ENCODE measurements at places on chromosomes 5 and 9. TPM values are rescaled to one million over a fixed set of nuclear protein-coding genes. Genes with fewer than 3 reads are reported as not detected.

SELENOP gene
- total RNA-seq = 381 TPM

PDE6A gene
- 3.6 TPM for total RNA-seq

GRCh38 chr5:125829349-125829748, 593.9 kb upstream of the GRAMD2B start:
- no peaks in the 10 kb centered on the region for H3K36me3 ChIP-seq
- H3K4me1 ChIP-seq = no peaks in the 10 kb centered on the region
- H3K27me3 ChIP-seq = no peaks in the 10 kb centered on the region
- DNase-seq = no peak

DNA sequence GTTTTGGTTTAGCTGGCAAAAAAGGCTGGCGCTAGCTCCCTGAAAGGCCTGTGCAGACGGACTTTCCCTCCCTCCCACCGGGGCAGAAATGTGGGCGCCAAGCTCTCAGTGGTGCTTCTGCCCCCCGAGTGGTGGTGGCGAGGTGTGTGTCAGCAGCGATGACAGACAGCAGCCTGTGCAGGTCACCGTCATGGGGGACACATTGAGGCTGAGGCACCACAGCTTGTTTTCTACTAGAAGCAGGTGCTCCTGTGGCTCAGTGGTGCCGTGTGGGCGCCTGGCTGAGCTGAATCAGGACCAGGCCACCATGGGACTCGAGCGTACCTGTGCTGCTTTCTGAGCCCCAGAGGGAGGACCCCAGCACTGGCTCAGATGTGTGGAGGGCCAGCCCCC, 6.2 kb downstream of the WNK2 start:
- peaks cover 39% of the 10 kb centered on the region for H3K4me1 ChIP-seq
- no peak overlapping the region for H3K4me3 ChIP-seq
- DNase-seq = no peak

DNA sequence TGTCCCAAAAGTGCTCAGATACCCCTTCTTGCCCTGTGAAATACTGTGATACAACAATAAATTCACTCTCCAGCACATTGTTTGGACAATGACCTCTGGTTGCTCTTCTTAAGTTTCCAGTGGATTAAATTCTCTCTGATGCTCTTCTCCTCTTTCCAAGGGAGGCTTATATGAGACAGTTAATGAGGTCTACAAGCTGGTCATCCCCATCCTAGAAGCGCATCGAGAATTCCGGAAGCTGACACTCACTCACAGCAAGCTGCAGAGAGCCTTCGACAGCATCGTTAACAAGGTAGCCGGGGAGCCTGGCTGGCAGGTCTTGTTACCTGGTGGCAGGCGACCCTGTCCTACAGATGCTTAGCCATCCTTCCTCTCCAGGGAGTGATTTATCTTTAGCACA, 226.5 kb downstream of the DOCK8 start:
- H3K4me1 ChIP-seq = peaks cover 7% of the 10 kb centered on the region
- DNase-seq = no peak
- peaks cover 4% of the 10 kb centered on the region for H3K36me3 ChIP-seq
- no peak overlapping the region for H3K27ac ChIP-seq
- H3K4me3 ChIP-seq = no peak overlapping the region

GRCh38 chr9:23288545-23288944, 537.5 kb downstream of the ELAVL2 start:
- no peak for DNase-seq
- no peak overlapping the region for H3K4me3 ChIP-seq
- H3K4me1 ChIP-seq = no peaks in the 10 kb centered on the region
- no peak overlapping the region for H3K27ac ChIP-seq
- no peaks in the 10 kb centered on the region for H3K36me3 ChIP-seq

- no peaks in the 10 kb centered on the region for H3K4me1 ChIP-seq
- H3K4me3 ChIP-seq = no peak overlapping the region
- no peak overlapping the region for H3K27ac ChIP-seq
- H3K36me3 ChIP-seq = no peaks in the 10 kb centered on the region
Observed at GRCh38 chr5:107134931-107135330, 535.8 kb downstream of the EFNA5 start.

DNA sequence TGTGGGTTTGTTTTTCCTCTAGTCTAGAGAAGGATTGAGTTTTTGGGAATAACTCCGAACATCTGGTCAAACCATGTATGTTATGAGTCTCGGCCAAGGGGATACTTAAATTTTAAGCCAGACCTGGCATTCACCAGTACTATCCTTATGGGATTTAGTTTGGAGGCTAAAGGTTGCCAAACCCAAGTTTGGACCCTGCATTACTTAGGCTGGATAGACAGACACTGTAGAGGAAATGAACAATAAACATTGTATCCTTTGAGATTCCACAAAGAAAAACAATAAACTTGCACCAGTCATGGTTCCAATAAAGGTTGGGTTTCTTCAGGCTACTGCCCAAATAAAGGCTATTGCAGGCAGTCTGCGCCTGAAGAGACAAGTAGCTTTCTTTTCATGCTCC, 296.7 kb upstream of the MEF2C start:
- no peaks in the 10 kb centered on the region for H3K27me3 ChIP-seq
- no peaks in the 10 kb centered on the region for H3K36me3 ChIP-seq
- no peak overlapping the region for H3K27ac ChIP-seq
- H3K4me1 ChIP-seq = no peaks in the 10 kb centered on the region
- H3K4me3 ChIP-seq = no peak overlapping the region

DNA sequence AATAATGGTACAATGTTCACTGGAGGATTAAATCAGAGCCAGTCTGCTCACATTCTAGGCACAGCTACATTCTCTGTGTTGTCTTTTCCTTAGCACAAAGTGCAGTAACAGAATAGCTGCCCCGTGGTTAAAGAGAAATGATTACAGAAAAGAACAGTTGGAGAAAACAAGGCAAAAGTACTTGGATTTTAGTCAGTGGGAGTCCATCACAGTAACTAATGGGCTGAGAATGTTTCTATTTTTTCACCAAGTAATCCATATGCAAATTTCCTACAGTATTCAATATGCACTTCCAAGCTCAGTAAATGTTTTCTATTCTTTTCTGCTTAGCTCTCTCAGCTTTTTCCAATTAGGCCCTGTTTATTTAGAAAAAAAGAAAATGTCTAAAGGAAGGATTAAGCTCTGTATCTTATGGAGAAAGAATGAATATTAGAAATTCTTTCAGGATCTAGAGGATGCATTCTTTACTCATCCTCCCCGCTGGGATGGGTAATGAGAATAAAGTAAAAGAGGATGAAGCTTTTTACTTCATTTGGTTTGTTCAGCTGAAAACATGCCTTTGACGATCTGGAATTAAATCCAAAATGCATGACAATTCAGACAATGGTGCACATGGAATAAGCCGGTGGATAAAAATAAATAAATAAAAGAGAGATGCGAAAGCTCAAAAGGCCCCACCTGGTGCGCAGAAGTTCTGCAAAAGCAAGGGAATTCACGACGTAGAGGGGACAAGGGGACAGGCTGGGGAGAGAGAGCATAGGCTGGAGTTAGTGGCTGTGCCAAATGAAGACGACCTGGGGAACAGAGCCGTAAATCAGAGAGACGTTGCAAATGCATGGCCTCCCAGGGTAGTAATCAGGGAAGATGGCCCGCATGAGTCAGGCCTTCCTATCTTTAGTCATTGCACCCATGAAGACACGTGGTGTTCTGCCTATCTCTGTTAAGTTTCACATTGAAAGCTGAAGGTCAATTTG, 345.2 kb downstream of the GLIS3 start:
- no peaks in the 10 kb centered on the region for H3K27me3 ChIP-seq
- DNase-seq = no peak
- no peaks in the 10 kb centered on the region for H3K4me1 ChIP-seq
- H3K36me3 ChIP-seq = no peaks in the 10 kb centered on the region
- no peak overlapping the region for H3K4me3 ChIP-seq
- H3K27ac ChIP-seq = no peak overlapping the region

Data from esophagus squamous epithelium (tissue), 5 donors.